ENCODE measurements at places on chromosomes 5 and 9. TPM values are rescaled to one million over a fixed set of nuclear protein-coding genes. Genes with fewer than 3 reads are reported as not detected.

GRCh38 chr5:172688349-172689217 is 47.5 kb downstream of the NEURL1B start:
- no peak for DNase-seq
- H3K4me3 ChIP-seq: no peak overlapping the region
- H3K4me1 ChIP-seq: no peaks in the 10 kb centered on the region
- no peak overlapping the region for H3K27ac ChIP-seq

DNA sequence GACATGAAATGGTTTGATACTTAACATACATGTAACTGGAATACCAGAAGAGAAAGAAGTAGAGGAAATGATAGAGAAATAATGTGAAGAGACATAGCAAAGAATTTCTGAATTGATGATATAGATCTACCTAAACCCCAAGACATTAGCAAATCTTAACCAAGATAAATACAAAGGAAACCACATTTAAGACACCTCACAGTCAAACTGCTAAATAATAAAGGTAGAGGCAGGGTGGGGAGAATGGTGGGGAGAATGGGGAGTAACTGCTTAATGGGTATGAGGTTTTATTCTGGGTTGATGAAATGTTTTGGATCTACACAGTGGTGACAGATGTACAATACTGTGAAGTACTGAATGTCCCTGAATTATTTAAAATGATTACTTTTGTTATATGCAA is 17.5 kb downstream of the CARNMT1 start:
- H3K4me3 ChIP-seq: no peak overlapping the region
- 0 out of 2 replicates have a peak, but pooled peaks cover 3% of the 10 kb centered on the region for H3K36me3 ChIP-seq
- no peaks in the 10 kb centered on the region for H3K27me3 ChIP-seq
- no peaks in the 10 kb centered on the region for H3K4me1 ChIP-seq

The RABL6 gene
- 57.5 TPM for total RNA-seq

DNA sequence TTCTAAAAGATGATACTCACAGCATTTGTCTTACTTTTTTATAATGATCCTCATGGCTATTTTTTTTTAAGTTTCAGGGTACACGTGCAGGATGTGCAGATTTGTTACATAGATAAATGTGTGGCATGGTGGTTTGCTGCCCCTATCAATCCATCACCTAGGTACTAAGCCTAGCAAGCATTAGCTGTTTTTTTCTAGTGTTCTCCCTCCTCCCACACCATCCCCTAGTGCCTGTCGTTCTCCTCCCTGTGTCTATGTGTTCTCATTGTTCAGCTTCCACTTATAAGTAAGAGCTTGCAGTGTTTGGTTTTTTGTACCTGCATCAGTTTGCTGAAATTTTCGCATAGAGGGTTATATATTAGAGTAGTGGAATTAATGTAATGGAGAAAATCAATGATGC is 189.1 kb upstream of the CDH12 start:
- no peaks in the 10 kb centered on the region for H3K36me3 ChIP-seq
- H3K4me1 ChIP-seq: no peaks in the 10 kb centered on the region

GRCh38 chr9:130565792-130566191 is 13.6 kb upstream of the FUBP3 start:
- H3K4me3 ChIP-seq: no peak overlapping the region
- no peak overlapping the region for H3K27ac ChIP-seq
- 0 out of 2 replicates have a peak, but pooled peaks cover 3% of the 10 kb centered on the region for H3K4me1 ChIP-seq
- no peaks in the 10 kb centered on the region for H3K36me3 ChIP-seq
- DNase-seq: no peak

The RNF208 gene
- total RNA-seq: not detected

The MIER3 gene
- 47.5 TPM for total RNA-seq

GRCh38 chr9:91474656-91475055 is 51.0 kb upstream of the NFIL3 start:
- H3K4me3 ChIP-seq: no peak overlapping the region
- no peaks in the 10 kb centered on the region for H3K4me1 ChIP-seq
- no peak for DNase-seq

The ANKRD55 gene
- not detected for total RNA-seq

GRCh38 chr5:175551266-175551665 is 72.9 kb downstream of the SFXN1 start:
- DNase-seq: no peak
- H3K27me3 ChIP-seq: peaks cover 9% of the 10 kb centered on the region
- H3K27ac ChIP-seq: no peak overlapping the region
- no peak overlapping the region for H3K4me3 ChIP-seq
- H3K4me1 ChIP-seq: no peaks in the 10 kb centered on the region
- H3K36me3 ChIP-seq: no peaks in the 10 kb centered on the region
